Mesothelial cell of epicardium (in vitro differentiated cells): ENCODE measurements at places on chromosomes 3 and 15.
A peak's percentile ranks its signal among the peaks of the same experiment; 100 is the strongest.

- no peak for DNase-seq
- H3K4me3 ChIP-seq, result no peak overlapping the region
- H3K4me1 ChIP-seq, result peaks cover 14% of the 10 kb centered on the region
- H3K27ac ChIP-seq, result no peak overlapping the region
- H3K27me3 ChIP-seq, result no peaks in the 10 kb centered on the region
Measured at GRCh38 chr3:145971186-145971585, 189.8 kb downstream of the PLOD2 start.

- H3K27me3 ChIP-seq, result no peaks in the 10 kb centered on the region
- peaks cover 16% of the 10 kb centered on the region for H3K4me1 ChIP-seq
- peaks cover 12% of the 10 kb centered on the region for H3K36me3 ChIP-seq
- no peak overlapping the region for H3K4me3 ChIP-seq
Measured at GRCh38 chr3:152322756-152323155, 54.0 kb downstream of the MBNL1 start.

DNA sequence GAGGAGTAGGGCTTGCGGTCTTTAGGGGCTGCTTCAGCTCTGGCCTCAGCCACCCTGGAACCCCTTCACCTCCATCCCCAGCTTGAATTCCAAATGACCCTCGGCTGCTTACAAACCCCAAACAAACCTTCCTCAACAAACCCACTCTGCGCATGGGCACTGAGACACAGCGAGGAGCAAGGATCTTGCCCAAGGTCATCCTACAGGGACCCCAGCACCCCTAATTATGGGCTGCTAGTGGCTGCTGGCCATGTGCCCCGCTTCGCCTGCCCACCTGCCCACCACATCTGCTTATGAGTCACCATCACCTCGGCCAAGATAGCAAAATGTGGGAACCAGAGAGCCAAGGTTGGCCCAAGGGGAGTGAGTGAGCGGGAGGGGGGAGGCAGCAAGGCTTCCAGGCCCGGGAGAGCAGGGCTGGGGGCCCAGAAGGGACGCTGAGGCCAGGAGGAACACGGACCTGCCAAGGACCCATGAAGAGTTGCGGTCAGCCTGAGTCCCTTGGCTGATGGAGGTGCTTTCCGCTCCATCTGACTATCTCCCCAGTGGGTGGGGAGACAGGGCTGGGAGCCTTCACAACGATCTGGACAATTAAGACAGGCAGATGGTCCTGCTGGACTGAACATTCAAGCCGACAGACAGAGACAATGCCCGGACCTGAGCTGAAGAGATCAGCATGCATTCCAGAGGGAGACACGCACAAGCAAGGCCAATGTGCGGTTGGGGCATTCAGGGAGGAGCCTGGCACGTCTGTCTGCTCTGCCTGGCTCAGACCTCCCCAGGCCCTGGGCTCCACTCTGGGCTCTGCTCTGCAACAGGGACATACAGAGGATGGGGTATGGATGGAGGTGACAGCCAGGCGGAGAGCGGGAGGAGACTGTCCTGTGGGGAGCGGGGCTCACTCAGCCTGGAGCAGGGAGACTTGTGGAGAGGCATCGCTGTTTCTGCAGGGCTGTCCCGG is 10.8 kb upstream of the GRIP2 start:
- peaks cover 51% of the 10 kb centered on the region for H3K27me3 ChIP-seq
- no peak overlapping the region for H3K27ac ChIP-seq
- H3K36me3 ChIP-seq, result no peaks in the 10 kb centered on the region
- H3K4me3 ChIP-seq, result no peak overlapping the region
- peaks cover 4% of the 10 kb centered on the region for H3K4me1 ChIP-seq
- no peak for DNase-seq

DNA sequence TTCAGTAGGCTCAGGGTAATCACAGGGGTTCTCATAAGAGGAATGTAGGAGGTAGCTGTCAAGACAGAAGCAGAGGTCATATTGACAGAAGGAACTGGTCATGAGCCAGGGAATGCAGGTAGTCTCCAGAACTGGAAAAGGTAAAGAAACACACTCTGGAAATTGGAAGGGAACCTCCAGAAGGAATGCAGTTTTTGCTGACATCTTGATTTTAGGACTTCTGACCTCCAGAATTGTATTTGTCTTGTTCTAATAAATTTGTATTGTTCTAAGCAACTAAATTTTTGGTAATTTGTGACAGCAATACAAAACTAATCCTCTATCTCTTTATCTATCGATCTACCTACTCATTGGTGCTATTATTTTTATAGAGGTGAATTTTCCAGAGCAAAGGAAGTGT is 49.2 kb downstream of the OTOL1 start:
- DNase-seq, result no peak
- H3K27ac ChIP-seq, result no peak overlapping the region
- H3K4me3 ChIP-seq, result no peak overlapping the region
- no peaks in the 10 kb centered on the region for H3K36me3 ChIP-seq

DNA sequence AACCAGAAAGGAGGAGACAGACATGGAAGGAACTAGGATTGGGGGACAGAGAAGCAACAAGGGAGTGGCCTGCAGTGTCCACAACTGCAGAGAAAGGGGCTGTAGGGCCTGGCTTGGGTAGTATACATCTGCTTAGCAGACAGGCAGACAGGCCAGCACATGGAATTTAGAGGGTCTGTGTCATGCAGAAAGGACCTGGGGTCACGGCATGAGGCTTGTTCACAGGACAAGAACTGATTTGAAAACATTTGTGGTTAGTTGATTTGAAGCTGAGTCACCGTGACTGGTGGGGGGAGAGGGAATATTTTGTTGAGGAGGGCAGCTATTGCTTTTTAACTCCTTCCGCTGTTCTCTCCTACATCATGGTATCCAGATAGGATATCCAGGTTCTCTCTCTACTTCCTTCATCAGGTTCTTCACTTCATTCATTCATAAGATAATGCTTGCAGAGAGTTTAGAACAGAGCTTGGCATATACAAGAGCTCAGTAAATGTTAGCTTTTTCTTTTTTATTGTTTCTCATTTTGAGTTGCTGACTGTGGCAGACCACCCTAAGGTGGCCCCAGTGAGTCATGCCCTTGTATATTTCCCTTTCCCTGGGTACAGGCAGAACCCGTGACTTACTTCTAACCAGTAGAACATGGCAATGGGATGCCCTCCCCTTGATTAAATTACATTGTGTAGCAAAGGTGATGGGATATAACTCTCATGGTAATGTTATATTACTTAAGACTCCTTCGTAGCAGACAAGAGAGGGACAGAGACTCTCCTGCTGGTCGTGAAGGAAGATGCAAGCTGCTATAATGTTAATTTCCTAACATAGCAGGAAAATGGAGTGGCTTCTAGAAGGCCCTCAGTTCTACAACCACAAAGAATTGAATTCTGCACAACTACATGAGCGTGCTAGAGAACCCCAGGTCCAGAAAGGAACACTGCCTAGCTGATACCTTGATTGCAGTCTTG is 95.0 kb upstream of the NMNAT3 start:
- H3K36me3 ChIP-seq, result no peaks in the 10 kb centered on the region
- peaks cover 16% of the 10 kb centered on the region for H3K4me1 ChIP-seq
- H3K27me3 ChIP-seq, result no peaks in the 10 kb centered on the region
- DNase-seq, result no peak
- H3K27ac ChIP-seq, result no peak overlapping the region
- no peak overlapping the region for H3K4me3 ChIP-seq

- no peaks in the 10 kb centered on the region for H3K27me3 ChIP-seq
- H3K36me3 ChIP-seq, result peaks cover 17% of the 10 kb centered on the region
- no peak overlapping the region for H3K27ac ChIP-seq
- no peak for DNase-seq
- no peak overlapping the region for H3K4me3 ChIP-seq
- peaks cover 20% of the 10 kb centered on the region for H3K4me1 ChIP-seq
Measured at GRCh38 chr3:78818161-78818985, 949.4 kb downstream of the ROBO1 start.

- DNase-seq, result no peak
- peaks cover 33% of the 10 kb centered on the region for H3K4me1 ChIP-seq
- H3K27me3 ChIP-seq, result no peaks in the 10 kb centered on the region
Measured at GRCh38 chr15:25435474-25436243, 3.2 kb downstream of the UBE3A start.

DNA sequence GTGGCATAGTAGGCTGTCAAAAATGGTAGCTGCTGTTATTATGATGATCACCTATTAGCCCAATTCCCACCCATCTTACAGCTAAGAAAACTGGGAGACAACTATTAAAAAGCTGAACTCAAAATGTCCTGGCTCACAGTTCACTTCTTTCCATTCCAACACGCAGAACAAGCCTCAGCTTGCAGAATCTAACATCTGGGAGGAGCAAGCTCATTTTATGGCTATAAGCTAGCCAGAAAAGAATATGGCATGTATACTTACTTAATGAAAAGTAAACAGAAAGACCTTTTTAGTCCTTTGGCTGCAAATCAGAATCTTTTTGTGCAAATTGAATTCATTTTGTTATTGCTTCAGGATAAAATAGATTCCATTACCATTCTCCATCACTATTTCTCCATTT is 34.8 kb upstream of the CFAP20DC start:
- H3K4me3 ChIP-seq, result no peak overlapping the region
- peaks cover 3% of the 10 kb centered on the region for H3K27me3 ChIP-seq
- H3K36me3 ChIP-seq, result no peaks in the 10 kb centered on the region
- no peak for DNase-seq
- H3K4me1 ChIP-seq, result peaks cover 10% of the 10 kb centered on the region

DNA sequence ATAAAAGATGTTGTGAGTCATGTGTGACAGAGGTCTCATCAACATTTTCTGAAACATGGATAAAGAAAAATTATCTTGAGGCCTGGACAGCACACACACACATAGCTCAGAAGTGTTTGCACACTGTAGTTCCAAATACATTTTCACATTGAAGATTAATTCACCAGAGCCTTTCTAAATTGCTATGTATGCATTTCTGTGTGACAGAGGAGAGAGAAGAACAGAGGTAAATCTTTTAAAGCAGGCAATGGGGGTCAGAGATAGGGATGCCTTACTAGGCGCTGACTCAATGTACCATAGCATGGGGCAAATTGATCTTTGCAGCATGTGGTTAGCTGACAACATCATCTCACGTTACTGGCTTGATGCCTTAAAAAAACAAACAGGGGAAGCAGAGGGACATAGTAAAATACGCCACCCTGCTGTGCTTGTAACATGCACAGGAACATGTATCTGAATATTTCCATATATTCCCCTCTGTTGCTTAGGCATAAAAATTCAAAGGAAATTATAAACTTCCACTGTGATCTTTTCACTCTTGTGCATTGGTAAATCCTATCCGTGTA is 7.7 kb downstream of the POU1F1 start:
- peaks cover 9% of the 10 kb centered on the region for H3K27me3 ChIP-seq
- no peak overlapping the region for H3K27ac ChIP-seq
- no peaks in the 10 kb centered on the region for H3K4me1 ChIP-seq
- H3K4me3 ChIP-seq, result no peak overlapping the region
- no peak for DNase-seq

- H3K4me3 ChIP-seq, result no peak overlapping the region
- H3K27ac ChIP-seq, result peak overlapping the region; percentile 30
- DNase-seq, result no peak
- peaks cover 9% of the 10 kb centered on the region for H3K4me1 ChIP-seq
- no peaks in the 10 kb centered on the region for H3K27me3 ChIP-seq
Measured at GRCh38 chr3:12405432-12406272, 78.6 kb upstream of the TSEN2 start.

DNA sequence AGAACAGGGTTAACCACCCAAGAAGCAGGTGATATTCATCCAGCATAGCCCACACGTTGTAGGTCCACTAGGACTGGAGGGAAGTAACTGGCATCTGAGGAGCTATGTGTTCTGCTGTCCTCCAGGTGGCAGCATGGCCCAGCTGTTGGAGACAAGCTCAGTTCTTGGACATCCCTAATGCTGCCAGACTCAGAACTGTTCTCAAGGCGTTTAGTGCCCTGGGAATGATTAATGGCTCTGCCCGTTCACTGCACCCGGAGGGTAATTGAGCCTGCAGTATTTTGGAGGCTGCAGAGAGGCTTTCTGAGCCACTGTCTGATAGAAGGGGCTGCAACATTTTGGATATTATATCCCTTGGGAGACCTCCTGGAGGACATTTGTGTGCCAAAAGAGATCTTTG is 521.3 kb upstream of the SEMA6D start:
- peak overlapping the region; percentile 37 for H3K4me3 ChIP-seq
- no peaks in the 10 kb centered on the region for H3K27me3 ChIP-seq
- DNase-seq, result peak; percentile 60
